Mesenchymal stem cell (in vitro differentiated cells and primary cell): ENCODE measurements at places on chromosomes 6 and 20.

DNA sequence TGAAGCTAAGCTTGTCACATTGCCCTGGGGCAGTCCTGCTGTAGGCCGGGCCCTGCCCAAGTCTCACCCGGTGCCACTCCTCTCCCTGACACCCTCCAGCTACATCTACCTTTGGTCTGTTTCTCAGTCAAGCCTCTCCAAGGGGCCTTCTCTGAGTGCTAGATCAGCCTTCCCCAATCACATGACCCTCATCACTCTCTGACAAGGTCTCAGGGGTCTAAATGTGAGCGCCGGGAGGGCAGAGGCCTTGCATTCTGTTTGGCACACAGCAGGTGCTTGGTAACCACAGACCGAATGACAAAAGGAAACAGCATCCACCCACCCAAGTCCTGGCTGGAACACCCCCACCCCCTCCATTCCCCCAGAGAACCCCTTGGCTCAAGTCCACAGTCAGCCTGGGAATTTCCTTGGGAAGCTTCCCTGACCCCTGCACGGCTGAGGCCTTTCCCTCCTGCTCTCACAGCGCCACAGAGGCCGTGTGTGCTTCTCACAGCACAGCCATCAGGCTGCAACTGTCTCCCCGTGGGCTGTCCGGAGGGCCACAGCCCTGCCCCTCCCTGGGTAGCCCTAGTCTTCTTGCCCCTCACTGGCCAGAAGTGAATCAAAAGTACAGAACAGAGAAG lies 32.9 kb downstream of the PKIG start:
- no peak for DNase-seq

- DNase-seq = no peak
Observed at GRCh38 chr6:73481969-73482368, 20.4 kb downstream of the MTO1 start.

DNA sequence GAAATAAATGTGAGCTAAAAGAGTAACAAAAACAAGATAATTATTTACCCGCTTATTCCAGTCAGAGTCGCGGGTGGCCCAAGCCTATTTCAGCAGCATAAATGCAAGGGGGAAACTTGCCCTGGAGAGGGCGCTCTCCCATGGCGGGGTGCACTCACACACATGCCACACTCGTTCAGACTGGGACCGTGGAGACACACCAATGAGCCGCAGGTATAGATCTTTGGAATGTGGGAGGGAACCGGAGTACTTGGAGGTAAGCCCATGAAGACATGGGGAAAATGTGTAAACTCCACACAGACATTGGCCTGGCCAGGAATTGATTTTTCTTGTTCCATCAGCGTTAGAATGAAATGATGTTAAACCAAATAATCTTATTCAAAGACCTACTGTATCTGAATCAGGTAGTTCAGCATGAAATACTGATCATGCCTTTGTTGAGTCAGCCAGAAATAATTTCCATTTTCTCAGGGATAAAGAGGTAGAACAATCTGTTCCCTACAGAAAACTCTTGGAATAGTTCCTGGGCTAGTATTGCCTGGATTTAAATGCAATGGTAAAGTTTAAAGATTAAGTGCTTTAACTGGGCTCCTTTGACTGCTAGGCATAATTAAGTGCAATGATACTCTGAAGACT lies 191.5 kb downstream of the MCHR2 start:
- no peak for DNase-seq

- DNase-seq = peak; percentile 75
Observed at GRCh38 chr6:33407132-33407718, 3.6 kb upstream of the PHF1 start.

GRCh38 chr6:97919631-97920030 lies 636.6 kb upstream of the MMS22L start:
- DNase-seq = no peak

- DNase-seq = no peak
Observed at GRCh38 chr6:118678866-118679265, 27.5 kb upstream of the CEP85L start.

DNA sequence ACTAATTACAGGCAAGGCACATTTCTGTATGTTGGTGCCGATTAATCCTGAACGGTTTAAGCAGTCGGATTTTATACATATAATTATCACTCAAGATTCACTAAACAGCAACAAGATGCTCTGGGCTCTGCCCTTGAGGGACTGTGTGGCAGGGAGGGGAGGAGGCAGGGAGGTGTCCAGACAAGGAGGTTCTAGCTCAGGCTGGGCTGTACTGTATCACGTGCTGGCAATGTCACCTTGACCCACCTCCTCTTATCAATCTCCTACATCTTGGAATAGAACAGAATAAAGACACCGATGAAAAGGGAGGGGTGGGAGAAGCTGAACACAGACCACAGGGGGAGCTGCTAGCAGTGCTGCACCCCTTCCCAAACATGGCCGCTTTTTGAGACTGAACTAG lies 65.7 kb downstream of the LRFN2 start:
- DNase-seq = no peak

DNA sequence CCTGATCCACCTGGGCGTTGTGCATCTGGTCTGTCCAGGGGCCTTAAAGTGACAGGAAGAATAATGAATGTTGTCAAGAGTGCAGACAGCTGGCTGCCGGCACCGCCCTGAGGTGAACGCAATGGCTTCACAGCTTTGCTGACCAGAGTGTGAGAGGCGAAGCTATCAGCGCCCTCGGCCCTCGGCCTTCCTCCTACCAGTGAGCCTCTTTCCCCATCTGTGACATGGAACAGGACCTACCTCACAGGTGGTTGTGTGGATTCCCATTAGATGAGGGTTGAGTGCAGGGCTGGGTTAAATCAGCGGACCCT lies 54.8 kb downstream of the CTCFL start:
- no peak for DNase-seq

DNA sequence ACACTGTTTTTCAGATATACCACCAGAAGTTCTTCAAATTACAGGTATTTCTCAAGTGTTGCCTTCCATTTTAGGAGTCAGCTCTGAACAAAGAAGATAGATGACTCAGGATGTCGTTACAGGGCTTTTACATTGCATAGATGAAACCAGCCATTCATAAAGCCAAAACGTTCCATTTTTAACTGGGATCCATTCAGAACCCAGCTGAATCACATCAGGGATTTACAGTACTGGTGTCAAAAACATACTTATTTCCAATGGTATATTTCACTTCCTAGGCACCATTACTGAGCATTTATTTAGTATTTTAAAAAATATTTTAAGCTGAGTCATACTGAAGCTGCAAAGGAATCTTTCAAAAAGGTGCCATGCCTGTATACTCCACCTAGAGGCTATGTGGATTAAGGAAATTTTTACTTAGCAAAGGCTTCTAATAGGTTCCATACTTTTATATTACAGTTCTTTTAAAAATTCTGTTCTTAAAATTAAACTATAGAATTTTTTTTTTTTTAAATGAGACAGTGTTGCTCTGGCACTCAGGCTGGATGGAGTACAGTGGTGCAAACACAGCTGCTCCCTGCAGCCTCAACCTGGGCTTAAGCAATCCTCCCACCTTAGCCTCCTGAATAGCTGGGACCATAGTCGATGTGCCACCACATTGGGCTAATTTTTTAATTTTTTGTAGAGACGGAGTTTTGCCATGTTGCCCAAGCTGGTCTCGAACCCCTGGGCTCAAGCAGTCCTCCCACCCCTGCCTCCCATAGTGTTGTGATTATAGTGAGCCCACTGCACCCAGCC lies 2.6 kb downstream of the ASF1A start:
- DNase-seq = peak; percentile 73

DNA sequence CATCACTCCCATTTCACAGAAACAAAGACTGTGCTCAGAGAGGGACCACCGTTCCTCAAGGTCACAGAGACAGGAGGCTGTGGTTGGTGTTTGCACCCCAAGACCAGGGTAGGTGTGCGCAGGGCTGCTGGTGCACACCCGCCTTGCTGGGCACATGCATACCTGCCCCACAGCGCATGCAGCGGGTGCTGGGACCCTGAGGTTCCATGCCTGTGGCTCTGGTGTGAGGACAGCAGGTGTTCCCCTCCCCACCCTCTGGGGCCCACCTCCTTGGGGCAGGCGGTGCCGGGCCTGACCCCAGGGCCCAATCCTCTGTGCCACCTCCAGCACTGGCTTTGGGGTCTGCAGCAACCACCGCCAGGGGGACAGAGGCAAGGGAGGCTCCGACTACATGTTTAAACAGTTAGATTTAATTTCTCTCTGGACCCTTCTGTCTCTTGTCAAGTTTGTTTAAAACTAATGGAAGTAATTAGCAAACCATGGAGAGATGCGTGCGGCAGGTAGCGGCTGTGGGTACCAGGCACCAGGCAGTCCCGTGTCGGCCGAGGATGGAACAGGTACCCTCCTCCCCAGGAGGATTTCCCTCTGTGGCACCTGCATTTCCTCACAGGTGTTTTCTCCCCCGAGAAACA lies 327.8 kb downstream of the TAF4 start:
- no peak for DNase-seq

DNA sequence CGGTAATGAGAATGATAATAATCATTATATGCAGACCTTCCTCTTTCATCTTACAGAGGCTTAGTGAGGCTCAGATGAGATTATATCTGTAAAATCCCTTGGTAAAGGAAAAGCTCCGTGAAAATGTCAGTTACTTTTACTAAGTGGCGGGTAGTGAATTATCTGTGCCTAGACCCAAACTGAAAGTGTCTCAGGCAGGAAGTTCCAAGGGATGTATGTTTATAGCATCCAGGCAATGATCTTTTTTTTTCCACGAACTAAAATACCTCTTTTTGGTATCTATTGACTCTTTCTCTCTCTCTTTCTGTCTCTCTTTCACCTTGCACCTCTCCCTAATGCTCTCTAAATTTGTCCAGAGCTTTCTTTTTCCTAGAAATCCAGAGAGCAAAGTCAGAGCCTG lies 5.0 kb downstream of the TCF21 start:
- DNase-seq = peak; percentile 45

DNA sequence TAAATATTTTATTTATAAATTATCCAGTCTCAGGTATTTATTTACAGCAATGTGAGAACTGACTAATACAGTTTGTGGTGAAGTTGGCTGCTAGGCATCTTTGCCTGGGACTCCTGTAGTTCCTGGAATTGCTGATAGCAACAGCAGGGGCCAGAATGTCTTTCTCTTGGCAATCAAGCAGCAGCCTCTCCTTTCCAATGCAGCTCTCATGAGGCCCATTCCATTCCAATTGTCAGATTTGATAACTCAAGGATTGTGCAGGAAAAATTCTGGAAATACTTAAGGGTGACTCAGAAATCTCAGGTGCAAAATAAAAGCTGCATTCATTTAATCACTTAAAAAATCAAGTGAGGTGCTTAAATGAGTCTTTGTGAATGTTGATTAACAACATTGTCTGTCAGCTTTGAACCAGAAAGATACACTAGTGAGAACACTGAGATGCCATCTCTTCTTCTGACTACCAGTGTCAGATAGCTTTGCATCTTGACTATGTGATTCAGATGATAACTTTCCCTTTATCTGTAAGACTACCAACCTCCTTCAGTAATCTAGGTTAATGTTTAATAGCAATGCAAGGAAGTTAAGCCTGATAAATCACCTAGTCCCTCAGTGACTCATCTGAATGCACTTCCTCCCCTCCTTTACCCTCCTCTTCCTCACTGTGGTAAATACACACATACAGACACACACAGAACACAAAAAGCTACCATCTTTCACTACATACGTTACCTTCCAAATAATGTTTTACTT lies 32.1 kb upstream of the COL21A1 start:
- DNase-seq = no peak

DNA sequence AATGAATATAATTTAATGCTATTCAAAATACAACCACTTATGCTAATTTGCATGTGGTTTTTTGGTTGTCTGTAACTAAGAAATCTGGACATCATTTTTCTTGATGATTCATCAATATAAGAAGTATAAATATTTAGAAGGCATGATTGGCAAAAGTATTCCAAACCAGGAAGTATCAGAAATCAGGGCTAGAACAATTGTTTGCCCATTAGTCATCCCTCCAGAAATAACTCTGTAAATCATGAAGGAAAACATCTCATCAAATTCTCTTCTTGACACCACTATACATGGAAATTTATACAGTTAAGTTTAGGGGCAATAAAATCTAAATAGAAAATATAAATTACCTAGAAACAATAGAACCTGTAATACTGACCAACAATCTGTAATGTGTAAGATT lies 554.7 kb upstream of the HS3ST5 start:
- DNase-seq = peak; percentile 18

DNA sequence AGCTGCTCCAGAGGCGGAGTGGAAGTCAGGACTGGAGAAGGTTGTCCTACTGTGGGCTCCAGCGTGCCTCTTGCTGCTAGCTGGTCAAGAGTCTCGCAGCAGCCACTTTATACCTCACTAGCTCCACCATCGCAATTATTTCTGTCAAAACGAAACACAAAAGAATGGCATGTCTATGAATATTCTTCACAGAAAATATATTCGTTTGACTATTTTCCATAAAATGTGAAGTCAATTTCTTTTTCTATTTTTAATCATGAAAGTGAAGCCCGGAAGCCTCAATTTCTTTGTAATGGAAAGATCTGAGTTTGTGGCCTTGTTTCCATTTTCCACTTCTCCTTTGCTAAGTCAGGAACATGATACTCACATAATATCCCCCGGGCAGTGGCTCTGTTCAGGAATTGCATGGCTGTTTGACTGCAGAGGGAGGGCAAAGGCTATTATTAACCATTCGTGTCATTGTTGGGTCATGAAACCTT lies 51.7 kb downstream of the DTD1 start:
- DNase-seq = no peak

GRCh38 chr6:170372380-170373325 lies 66.1 kb downstream of the FAM120B start:
- DNase-seq = no peak

DNA sequence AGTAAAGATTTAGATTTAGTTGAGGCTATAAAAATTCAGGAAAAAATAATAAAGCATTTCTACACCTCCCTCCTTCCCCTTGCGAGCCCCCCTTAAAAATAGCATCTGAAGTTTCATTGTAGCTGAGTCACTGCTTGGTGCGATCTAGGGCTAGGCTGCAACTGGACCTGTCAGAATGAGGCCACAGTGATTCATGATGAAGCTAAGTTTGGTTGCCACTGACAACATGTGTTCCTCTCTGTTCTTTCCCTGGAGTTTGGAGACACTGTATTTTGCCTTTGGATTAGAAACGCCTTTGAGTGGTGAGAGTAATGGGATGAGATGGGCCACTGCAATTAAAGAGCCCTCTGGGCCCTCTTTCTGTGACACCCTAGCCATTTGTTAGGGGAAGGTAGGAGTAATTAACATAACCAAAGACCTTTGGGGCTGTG lies 334.1 kb downstream of the NRN1 start:
- DNase-seq = peak; percentile 93

DNA sequence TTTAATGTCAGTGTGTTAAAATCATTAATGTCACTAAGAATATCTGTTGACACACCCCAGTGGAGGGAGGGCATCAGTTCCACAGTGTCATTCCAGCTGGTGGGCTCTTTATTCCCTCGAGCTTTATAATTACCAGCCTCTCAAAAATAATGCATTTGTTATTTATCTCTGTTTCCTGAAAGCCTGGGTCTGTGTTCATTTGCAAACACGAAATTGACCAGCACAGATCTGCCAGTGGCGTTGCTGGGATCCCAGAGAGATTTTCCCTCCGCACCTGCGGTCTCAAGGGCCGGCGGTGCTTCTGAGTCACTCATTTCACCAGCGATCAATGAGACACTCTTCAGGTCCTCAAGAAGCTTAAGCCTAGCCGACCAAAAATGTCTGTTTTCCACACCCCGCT lies 5.7 kb upstream of the PYGB start:
- no peak for DNase-seq

- DNase-seq = peak; percentile 56
Observed at GRCh38 chr20:10509376-10509775, 74.3 kb downstream of the SLX4IP start.
